WTC11 (cell line): ENCODE measurements at places on chromosomes 7 and 10. TPM values are rescaled to one million over a fixed set of nuclear protein-coding genes. Genes with fewer than 3 reads are reported as not detected.

UTF1 gene
- total RNA-seq = 140 to 196 TPM (median 143 TPM) in 3 replicates

NDUFB8 gene
- total RNA-seq = 206 to 221 TPM (median 210 TPM) in 3 replicates

MMP21 gene
- total RNA-seq = not detected in 3 replicates

GRCh38 chr10:31404640-31405039, 85.6 kb downstream of the ZEB1 start:
- DNase-seq = no peak

GRCh38 chr10:61232780-61233179, 220.4 kb downstream of the TMEM26 start:
- no peak for DNase-seq

DNA sequence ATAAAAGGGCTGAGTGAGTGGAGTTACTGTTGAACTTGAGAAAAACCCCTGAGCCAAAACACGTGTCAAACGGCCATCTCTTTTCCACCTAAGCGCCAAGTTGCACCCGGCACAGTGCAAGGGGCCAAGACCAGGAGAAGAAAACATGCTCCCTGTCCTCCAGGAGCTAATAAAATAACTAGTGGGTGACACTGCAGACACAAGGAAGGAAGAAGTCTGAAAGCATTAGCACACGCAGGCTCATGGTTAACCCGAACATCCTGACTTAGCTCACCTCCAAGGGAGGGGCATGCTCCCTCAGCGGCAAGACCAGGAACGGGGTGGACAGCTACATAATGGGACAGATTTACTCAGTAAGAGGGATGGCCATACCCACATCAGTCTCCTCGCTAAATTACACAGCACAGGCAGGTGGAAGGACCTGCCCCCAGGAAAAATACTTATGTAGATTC, 65.0 kb downstream of the PIP4K2A start:
- no peak for DNase-seq

PPP1R3C gene
- 1.5 to 3.3 TPM (median 2.8 TPM) in 3 replicates for total RNA-seq

DNA sequence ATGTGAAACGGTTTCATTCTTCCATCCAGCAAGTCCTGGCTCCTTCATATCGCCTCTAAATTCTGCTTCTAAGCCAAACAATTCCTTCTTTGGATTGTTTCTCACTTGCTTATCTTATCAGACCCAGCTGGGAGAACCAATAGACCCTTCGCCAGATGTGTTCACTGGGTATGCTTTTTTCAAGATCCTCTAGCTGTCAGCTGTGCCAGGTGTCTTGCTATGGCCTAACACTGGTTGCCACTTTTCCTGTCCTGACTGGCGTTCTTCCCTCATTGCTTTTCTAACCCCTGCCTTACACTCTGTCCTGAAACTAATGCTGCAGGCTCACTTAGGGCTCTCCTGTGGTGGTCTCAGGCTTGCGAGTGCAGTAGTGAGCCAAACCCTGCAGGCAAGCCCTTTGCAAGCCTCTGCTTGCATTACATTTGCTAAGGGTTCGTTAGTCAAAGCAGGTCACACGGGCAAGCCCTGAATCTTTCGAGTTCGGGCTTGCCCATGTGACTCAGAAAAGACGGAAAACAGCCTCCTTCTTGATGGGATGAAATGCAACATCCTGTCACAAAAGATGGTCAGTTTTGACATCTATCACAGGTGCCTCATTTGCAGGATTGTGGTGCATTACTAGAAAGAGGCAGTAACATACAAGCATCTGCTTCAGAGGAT, 92.8 kb downstream of the VWC2 start:
- DNase-seq = no peak

GRCh38 chr10:106819490-106819889, 345.0 kb downstream of the SORCS1 start:
- DNase-seq = no peak

MCM10 gene
- total RNA-seq = 40.7 to 44.3 TPM (median 42.4 TPM) in 3 replicates

DNA sequence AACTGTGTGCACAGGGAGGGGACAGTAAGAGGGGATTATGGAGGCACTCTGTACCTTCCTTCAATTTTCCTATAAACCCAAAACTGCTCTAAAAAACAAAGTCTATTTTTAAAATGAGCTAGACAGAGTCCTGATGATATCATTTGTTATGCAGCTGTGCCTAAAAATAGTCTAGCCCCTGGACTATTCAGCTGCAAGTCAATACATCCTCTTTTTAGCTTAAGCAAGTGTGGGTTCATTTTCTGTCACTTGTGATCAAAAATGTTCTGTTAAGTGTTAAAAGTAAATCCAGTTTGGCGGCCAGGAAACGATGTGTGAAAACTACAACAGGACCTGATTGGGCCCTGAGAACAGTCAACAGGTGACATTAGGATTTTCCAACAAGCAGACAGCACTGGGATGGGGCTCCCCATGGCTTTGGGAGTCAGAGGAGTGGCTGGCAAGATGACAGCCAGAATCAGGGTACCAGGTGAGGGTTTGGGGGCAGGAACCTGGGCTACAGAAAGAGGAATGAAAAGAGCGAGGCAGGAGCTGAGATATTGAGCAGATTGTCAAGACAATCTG, 33.9 kb downstream of the FAM107B start:
- DNase-seq = no peak

DNA sequence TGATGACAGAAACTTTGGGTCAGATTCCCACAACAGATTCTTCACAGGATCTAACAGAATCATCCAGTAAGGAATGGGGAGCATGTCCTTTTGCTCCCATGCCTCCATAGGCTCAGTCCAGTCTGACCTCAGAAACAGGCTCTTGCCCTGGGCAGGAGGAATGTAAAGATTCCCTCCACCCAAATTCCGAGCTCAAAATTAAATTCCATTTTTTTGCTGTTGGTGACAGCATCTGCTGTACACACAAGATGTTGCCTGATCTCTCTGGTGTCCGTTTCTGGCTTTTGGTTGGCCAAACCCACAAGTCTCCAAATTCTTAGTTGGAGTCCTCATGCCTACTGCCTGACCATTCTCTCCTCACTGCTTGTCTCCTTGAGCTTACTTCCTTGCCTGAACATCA, 53.7 kb downstream of the SEM1 start:
- no peak for DNase-seq

IFIT2 gene
- total RNA-seq = 0.07 to 0.15 TPM (median 0.14 TPM) in 3 replicates

DNA sequence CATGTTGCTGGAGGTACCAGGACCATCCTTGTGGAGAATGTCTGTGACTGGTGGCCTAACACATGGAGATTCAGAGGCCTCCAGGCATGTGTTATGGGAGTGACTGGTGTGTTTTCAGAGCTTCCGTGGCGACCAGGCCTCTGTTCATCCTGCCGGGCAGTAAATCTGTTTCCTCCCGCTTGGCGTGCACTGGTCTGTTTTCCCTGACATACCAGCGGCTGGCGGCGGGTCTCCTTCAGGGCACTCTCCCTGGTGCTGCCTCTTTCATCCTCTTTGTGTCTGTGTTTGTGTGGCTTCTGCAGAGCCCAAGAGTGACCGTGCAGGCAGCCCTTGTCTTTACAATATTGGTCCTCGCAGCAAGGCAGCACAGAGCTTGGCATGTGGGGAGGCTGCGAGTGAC, 385.1 kb upstream of the MKI67 start:
- DNase-seq = no peak

GRCh38 chr10:64873088-64873487, 1351.9 kb downstream of the REEP3 start:
- no peak for DNase-seq

DNA sequence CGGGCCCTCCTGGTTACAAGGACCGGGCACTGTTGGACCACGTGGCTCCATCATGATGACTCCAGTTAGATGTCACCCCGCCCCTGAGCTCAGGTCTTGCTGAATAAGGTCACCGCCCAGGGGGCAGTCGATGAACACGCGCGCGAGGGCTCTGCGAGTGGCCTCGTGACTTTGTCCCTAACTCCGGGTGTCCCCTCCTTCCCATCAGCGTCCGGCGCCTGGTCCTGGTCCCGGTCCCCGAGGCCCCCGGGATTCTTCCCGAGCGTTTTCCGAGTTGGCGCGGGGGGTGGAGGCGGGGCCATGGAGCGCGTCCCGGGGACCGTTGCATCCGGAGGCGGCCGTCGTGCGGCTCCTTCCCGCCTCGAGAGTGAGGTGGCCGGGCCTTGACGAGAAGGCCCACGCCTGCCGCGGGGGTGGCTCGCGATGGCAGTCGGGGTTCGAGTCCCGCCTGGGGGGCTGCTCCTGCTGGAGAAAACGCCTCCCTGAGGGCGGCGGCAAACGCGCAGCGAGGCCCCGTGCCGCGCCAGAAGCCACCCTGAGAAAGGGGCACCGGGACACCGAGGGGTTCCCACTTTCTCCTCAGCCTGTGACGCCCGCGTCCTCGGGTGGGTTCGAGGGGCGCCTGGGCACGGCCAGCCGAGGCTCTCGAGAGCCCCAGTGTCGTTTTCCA, 569 bp upstream of the NPTX2 start:
- peak; percentile 42 for DNase-seq

GRCh38 chr7:91316426-91316825, 52.2 kb downstream of the FZD1 start:
- DNase-seq = no peak

DNA sequence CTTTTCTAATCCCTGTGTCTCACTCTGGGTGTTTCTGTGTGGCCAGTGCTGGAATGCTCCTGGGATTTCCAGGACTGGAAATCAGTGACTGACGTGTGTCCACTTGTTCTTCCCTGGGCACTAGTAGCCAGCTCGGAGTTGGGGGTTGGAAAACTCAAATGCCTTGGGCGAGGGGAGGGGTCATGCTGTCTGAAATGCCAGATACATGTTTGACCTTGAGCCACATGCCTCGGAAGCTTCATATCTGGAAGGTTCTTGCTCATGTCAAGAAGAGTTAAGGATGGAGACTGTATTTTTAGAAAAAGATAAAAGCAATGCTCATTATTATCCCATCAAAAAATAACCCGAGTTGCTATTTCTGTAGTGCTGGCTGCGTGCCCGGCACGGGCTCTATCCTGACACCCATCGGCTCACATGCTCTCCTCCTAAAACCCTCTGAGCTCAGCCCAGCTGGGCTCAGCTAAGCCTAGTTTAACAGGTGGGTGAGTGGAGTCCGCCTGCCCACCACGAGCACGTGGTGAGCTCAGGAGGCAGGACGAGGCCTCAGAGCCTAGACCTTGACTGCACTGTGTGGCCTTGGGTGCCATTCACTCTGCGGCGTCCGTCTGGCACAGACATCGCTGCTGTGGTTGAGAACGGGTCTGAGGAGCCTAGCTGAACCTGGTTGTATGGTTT, 6.4 kb downstream of the DPYSL4 start:
- no peak for DNase-seq

GRCh38 chr10:73552819-73553715, 38.1 kb downstream of the USP54 start:
- no peak for DNase-seq

SPRN gene
- total RNA-seq = 0.27 to 0.59 TPM (median 0.32 TPM) in 3 replicates

DNA sequence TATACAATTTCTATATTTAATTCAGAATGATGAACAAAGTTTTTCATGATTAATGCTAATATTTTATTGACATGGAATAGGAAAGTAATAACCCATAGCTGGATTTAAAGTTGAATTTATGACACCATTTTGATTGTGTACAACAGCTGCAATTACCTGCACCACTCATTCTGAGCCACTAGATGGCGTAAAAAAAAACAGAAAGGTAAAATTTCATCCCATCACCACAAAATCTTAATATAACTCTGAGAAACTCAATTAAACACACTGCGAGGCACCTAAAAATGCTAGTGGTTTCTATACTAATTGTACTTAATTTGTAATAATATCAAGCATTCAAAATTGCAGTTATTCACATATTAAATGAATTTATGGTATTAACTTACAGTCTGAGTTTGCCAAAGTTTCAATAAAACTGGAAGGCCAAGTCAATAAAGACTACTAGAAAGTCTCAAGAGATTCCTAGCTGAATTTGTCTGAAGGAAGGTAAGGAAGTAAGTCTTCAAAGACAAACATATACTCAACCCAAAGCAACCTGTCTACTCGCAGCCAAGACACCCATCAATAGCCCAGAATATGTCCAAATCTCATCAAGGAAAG, 182.5 kb downstream of the SKAP2 start:
- no peak for DNase-seq

HOXA9 gene
- not detected in 3 replicates for total RNA-seq

DNA sequence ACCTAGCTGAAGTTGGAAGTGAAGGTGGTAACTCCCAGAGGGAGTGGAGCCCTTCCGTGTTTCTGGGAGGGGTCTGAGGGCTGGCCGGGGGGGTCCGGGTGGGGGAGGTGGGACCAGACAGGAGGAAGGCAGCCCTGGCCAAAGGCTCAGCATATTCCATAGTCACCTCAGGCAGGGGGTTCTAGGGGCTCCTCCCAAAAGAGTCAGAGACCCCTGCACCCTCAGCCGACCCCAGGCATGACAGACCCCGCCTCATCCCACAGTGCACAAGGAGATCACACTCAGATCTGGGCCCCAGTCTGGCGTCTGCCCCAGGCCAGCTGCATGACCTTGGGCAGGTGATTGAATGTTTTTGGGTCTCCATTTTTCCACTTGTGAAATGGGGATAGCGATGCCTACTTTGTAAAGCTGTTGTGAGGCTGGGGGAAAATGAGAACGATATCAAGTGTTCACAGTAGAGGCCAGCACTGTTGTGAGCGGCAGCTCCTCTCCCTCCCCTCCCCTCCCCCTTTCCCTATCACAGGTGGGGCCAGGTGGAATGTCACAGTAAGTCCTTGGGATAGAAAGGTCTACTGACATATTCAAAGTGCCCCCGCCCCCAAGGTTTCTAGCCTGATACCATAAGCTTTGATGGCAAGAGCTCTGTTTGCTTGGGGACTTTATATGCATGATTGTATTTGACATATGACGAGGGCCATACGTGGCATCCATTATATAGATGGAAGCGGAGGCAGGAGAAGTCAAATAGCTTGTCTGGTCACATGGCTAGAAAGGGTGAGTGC, 33.3 kb downstream of the DNAJB12 start:
- no peak for DNase-seq

- DNase-seq = no peak
Observed at GRCh38 chr10:9188022-9188810, 1133.7 kb downstream of the GATA3 start.

DNA sequence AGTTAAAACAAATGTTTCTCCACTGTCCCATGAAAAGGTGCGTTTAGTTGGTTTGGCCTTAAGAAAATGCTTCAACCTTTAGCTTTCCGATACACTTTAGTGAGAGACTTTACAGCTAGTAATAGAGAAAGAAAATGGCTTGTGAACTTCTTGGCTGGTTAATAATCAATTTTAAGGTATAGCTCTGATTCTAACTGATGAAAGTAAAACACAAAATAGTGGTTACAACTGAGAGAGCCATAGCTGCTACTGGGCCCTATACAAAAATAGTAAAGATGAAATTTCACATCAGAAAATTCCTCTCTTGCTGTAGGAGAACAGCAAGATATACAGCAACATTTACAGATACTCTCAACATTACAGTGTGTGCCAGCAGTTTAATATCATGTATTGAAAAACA, 371.4 kb downstream of the PHTF2 start:
- no peak for DNase-seq

DNA sequence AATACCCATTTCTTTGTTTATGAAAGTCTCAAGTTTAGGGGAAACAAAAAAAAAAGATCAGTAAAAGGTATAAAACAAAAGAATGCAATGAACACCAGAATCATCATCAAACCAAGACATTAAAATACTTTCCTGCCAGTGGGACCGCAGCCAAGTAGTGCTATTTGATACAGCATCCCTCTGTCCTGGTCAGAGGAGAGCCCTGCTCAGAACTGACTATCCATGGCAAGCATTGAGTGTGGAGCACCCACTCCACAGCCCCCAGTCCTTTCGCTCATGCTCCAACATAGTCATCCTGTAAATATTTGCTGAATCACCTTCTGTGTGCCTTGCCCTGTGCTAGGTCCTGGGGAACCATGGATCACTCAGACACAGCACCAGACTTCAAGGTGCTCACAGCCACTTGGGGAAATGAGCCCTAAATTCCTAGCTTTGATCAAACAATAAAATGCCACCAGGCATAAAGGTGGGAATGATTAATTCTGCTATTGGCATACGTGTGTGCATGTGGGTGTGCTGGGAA, 213.6 kb upstream of the TBX20 start:
- DNase-seq = no peak

GRCh38 chr10:73136627-73137026, 26.4 kb downstream of the NUDT13 start:
- no peak for DNase-seq
